Mesenteric fat pad (tissue), 1 donor: ENCODE measurements at places on chromosomes 2 and 18. TPM values are rescaled to one million over a fixed set of nuclear protein-coding genes. Genes with fewer than 3 reads are reported as not detected.

Gene ABCB11
- total RNA-seq, result 0.06 TPM

- DNase-seq, result no peak
Observed at GRCh38 chr2:234565201-234565600, 68.3 kb upstream of the ARL4C start.

Gene MYOM1
- 3.9 TPM for total RNA-seq

- DNase-seq, result no peak
Observed at GRCh38 chr2:45919711-45920111, 268.2 kb downstream of the PRKCE start.

GRCh38 chr2:12637754-12638153, 79.0 kb upstream of the TRIB2 start:
- DNase-seq, result no peak

DNA sequence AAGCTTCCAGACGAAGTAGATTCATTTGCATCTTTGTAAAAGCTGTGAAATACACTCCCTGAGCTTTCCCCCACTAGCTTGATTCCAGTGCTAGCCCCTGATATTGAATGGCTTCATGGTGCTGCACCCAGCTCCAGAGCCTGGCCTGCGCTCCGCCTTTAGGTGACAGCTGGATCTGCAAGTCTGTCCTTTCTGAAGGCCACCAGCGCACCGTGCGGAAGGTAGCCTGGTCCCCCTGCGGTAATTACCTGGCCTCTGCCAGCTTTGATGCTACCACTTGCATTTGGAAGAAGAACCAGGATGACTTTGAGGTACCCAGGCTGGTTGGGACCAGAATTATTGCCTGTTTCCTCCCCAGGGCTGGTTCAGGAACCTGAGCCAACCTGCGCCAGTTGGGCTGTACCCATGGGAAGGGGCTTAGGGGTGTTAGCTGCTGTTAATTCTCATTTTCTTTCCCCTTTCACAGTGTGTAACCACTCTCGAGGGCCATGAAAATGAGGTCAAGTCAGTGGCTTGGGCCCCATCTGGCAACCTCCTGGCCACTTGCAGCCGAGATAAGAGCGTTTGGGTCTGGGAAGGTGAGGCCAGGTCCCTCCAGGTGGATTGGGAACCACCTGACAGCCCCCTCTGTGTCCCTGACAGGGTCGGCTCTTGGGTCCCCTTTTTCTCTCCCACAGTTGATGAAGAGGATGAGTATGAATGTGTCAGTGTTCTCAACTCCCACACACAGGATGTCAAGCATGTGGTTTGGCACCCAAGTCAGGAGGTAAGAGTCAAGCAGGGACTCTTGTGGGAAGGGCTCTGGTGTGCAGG, 1.3 kb downstream of the CIAO1 start:
- no peak for DNase-seq

DNA sequence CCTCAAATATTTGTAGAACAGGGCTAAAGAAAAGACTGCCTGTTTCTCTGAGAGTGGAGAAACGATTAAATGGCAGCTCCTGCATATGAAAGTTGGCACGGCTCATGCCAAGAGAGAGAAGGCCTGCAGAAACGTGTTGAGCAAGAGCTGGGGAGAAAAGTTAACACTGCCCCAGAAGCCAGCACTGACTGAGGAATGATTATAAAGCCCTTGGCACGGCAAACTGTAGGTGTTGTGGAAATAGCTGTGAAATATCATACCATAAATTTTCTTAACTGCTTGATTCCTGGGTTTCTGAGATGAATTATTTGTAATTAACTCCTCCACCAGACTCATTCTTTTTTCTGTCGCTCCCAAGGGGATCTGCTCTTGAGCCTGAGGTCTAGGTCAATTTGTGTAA, 4.3 kb downstream of the FRZB start:
- no peak for DNase-seq

Gene PDCL3
- total RNA-seq, result 21.6 TPM

DNA sequence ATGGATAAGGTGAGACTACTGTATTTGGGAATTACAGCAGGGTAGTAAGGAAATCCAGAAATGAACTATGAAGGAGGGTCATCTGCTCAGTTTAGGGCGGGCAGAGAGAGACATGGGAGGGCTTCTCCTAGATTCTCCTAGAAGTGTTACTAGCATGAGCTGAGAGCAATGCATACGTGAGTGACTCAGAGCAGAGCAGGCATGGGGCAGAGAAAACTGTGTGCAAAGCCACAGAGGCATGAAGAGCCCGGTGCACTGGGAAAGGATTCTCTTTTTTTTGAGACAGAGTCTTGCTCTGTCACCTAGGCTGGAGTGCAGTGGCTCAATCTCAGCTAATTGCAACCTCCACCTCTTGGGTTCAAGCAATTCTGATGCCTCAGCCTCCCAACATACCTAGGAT, 116.2 kb downstream of the SOCS6 start:
- no peak for DNase-seq
